ENCODE measurements at places on chromosomes 2 and 18.
A peak's percentile ranks its signal among the peaks of the same experiment; 100 is the strongest.

DNA sequence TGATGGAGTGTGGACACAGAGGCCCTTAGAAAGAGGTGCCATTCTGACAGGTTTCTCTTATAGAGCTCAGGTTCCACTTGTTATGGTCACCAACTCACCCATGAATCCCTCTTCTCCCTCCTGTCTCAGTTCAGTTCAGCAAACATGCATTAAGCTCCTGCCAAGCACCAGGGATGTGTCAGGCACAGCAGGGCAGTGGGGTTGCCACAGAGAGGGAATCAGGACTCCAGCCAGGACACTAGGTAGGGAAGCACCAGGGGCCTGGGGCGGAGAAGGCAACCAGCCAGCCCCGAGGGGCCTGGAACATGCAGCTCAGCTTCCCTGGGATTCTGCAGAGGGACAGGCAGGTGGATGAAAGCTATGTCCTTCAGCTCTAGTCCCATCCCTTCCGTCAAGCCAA, 44.6 kb downstream of the TOGARAM2 start:
- DNase-seq, result no peak

GRCh38 chr2:120914839-120915521, 179.3 kb downstream of the GLI2 start:
- DNase-seq, result no peak

GRCh38 chr2:199470672-199471442, 13.1 kb upstream of the SATB2 start:
- no peak for DNase-seq

DNA sequence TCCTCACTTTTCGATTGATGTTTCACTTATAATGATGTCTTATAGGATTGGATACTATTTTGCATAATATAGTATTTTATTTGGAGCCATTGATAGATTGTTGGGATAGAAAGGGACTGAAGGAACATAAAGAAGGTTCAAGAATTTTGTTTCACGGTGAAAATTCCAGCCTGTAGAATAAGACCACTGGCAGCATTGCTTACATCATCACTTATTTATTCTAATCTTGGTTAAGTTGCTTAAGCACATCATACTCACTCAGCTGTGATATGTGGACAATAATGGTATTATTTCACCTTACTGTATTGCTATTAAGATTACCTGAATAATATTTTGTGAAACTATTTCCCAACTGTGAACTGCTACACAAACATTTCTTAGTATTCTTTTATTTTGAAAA, 118.3 kb downstream of the FIGN start:
- DNase-seq, result no peak

GRCh38 chr2:24360050-24360962, at the start of gene ITSN2:
Gene ITSN2 (minus strand): TSS chr2:24360536. CDS start chr2:24328082, 32,454 bp downstream.
- peak; percentile 55 for DNase-seq

GRCh38 chr2:59196491-59196890, 955.4 kb upstream of the FANCL start:
- DNase-seq, result no peak

DNA sequence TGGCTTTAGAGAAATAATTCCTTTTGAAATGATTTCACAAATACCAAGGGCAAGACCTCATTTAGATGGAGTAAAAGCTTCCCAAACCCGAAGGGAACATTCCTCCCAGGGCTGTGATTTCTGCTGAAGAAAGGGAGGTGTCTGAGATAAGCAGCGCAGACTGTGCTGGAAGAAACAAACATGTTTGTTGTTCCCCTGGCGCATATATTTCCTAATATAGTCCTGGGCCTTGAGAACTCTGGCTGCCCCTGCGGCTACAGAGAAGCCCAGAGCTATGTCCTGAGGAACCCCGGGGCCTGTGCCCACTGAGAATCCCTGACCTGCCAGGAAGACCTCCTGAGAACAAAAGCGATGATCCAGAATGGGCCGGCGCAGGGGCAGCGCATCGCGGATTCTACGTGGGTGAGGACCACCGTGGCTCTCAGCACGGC, 372.6 kb upstream of the NT5C1B start:
- no peak for DNase-seq

- DNase-seq, result no peak
Measured at GRCh38 chr2:42386682-42387081, 25.7 kb upstream of the COX7A2L start.

DNA sequence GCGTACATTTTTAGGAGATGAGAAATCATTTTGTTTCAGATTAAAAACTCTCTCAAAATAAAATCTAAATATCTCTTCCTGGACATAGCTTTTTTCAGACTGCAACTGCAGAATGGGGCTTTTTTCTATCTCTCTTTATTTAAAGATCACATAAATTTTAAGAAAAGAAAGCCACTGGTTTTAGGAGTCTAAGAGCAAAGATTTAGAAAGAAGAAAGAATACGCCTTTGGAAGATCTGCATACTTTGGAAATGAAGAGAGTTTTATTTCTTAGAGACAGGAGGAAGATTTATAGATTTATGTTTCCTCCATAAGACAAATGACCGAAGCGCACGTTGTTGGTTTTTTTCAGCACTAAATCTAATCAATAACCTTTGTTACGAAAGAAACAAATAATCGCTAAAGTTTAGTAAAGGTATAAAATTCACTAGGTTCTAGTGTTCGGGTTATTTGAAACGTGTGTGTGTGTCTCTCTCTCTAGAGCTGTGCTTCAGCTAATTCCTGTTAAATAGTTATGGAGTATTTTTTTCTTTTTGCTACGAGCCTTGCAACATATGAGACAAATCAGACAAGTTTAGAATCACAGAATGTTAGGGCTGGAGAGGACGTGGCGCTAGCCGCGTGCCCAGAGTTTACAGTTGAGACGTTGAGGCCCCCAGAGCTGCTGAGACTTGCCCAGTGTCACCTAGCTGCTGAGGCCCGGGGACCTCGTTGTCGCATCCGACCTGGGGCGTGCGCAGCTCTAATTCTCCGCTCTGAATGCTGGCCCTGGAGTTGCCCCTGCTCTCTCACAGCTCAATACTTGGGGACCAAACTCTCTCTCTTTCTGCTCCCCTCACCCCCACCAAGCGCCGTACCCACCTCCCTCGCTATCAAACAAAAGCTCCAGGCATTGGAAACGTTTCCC, 69.9 kb downstream of the CTAGE1 start:
- no peak for DNase-seq

GRCh38 chr2:174529916-174530315, 43.1 kb upstream of the GPR155 start:
- no peak for DNase-seq

DNA sequence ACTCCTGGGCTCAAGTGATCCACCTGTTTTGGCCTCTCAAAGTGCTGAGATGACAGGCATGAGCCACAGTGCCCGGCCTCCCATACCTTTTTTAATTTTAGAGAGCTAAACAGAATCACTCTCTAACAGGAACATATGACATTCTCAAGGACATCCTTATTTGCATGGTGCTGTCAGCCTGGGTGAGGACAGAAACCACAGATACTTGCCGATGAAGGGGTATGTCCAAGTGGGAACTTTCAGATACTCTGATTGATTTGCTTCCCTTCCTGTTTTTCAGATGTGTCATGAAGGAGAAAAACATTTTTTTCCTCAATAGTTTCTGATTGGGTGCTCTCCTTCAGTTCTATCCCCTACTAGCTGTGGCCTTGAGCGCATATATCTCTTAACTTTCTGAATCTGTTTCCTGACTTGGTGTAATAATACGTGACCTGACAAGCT, 49.6 kb downstream of the MYO3B start:
- no peak for DNase-seq

GRCh38 chr2:219609149-219609750, 11.6 kb downstream of the STK11IP start:
- DNase-seq, result no peak

- no peak for DNase-seq
Measured at GRCh38 chr18:24910221-24910620, 441.7 kb downstream of the ZNF521 start.

Measured in breast epithelium (tissue), 4 donors.